Activated naive CD4-positive, alpha-beta T cell (primary cell): ENCODE measurements at places on chromosomes 5 and 9.

GRCh38 chr9:36450110-36450732 lies 50.2 kb upstream of the RNF38 start:
- DNase-seq: no peak

GRCh38 chr5:79702606-79703380 lies 13.2 kb downstream of the CMYA5 start:
- DNase-seq: no peak

DNA sequence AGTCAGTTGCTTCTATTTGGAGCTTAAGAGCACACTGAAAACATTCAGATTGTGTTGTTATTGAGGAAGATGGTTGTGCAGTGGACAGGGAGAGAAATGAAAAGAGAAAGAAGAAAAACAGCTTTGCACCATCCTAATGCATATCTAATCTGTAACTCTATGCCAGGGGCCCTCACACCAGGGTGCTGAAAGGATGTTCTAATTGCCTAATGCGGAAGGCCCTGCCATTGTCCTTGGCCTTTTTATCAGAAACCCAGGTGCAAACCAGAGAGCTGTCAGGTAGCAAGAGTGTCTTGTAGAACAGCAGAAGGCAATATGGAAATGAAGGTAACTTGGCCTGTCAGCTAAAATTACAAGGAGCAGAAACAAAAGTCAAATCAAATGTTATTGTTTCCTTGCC lies 384.5 kb upstream of the PIK3R1 start:
- no peak for DNase-seq

DNA sequence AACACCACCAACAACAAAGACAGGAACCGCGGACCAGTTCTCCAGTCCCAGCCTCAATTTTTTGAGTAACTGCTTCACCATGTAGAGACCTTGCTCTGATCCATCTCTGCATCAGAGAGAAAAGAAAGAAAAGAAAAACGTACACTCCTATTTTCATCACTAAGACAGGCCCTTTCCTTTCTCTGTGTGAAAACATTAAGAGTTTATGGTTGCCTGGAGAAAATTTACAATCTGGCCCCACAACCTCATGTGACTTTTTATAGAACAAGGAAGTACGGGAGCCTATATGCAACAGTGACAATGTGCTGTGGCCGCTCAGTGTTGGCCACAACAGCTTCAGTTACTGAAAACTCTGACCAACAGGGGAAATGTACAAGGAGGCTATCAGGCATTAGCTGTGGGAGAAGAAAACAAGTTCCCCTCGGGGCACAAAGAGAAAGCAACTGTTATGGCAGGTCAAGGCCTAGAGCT lies 272.9 kb upstream of the PTGER4 start:
- no peak for DNase-seq

GRCh38 chr9:127538849-127539258 lies 73.2 kb upstream of the STXBP1 start:
- DNase-seq: no peak

GRCh38 chr5:170849374-170849773 lies 12.4 kb upstream of the RANBP17 start:
- DNase-seq: no peak

DNA sequence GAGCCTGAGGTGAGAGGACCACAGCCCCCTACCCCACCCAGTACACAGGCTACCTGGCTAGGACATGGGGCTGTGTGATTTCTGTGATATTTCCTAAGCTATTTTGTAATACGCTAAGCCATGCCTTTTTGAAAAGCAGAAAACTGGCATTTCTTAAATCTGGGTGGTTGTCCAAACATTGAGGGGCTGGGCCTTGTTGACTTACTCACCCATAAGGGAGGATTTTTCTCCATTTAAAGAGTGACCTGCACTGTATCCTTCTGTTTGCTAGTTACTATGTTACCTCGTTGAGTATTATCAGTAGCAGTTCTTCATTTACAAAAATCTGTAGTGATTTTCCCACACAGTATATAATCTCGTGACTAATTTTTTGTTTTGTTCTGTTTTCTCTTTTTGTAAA lies 117.5 kb upstream of the OTULINL start:
- no peak for DNase-seq

DNA sequence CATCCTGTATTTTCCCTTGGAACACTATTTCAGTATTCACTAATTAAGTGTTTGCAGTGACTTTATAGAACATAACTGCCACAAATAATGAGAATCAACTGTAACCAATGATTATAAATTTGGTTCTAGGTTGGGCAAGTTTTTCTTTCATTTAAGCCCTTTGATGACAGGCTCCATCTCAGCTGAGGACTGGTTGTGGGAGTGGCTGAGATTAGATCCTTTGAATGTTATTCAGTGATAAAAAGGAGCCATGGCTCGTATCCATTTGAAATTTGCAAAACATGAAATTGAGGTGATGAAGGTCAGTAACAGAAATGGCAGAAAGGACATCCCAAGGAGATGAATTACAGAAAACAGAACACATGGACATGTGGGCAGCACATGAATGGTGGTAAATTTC lies 138.1 kb upstream of the PCA3 start:
- DNase-seq: no peak

DNA sequence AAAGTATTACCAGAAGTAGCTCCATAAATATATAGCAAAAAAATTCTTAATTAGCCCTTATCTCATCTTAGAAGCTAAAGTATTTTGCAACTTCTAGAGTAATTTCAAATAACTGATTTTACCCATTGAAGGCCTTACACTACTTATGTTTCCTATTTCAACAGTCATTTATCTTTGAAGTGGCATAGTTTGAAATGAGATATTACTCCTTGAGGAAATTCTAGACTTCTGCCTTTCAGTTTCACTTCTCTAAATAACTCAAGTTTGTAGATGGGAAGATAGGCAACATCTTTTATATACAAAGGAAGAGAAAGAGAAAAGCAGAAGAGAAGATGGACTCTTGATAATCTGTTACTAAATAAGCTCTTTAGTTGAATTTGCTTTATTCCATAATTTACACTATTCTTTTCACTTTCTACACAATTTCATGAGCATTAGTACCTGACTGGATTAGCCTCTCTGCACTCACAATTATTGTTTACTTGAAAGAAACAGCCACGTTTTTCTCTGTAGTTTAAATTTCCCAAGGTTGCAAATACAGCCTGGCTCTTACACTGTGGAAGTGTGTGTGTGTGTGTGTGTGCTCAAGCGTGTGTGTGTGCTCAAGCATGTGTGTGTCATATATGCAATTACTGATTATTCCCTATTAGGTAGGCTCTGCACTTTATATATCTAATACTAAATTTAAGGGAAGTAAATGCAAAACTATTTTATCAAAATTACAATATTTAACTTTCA lies 60.6 kb upstream of the EMB start:
- no peak for DNase-seq

DNA sequence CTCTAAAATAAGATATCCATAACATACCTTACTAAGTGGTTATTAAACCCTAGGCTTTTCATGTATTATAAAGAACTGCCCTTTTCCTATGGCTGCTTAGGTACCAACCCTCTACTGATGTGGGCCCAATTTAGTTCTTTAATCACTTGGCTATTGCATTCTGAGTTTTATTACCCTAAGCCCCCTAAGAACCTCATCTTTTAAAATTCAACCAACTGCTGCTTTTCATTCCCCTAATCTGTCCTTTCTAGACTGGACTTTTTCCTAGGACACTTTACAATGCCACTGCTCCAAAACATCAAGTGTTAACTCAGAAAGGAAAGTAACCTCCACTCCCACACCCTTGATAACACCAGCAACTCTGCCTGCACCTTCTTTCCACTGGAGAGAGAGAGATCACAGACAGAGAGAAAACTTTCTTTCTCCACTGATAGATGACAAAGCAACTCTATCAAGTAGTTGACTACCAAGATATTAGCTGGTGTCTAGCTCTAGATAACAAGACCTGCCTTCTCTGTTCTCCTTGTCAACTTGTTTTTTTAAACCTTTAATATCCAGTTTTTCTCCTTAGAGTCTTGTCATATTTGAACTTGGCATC lies 27.3 kb downstream of the ELL2 start:
- no peak for DNase-seq

- no peak for DNase-seq
These were observed 11.3 kb downstream of the AHRR start for GRCh38 chr5:332843-333242.

- DNase-seq: no peak
These were observed 469.2 kb upstream of the WWC1 start for GRCh38 chr5:167822241-167822640.

DNA sequence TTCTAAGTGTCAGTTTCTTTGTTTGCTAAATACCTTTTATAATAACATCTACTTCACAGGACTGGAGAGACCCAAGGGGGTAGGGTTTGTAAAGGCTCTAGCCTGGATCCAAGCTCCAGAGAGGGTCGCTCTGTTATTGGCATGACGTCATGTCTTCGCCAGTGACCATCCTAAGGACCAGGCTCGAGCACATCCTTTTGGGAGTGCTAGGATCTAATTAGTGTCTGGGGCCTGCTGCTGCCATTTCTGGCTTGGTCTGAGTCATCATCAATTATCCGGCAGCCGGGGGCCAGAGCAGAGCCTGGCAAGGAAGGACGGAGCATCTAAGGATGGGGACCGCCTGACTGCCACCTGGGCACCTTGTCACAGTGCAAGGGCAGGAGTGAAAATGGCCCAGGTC lies 153.0 kb downstream of the NSG2 start:
- DNase-seq: no peak

DNA sequence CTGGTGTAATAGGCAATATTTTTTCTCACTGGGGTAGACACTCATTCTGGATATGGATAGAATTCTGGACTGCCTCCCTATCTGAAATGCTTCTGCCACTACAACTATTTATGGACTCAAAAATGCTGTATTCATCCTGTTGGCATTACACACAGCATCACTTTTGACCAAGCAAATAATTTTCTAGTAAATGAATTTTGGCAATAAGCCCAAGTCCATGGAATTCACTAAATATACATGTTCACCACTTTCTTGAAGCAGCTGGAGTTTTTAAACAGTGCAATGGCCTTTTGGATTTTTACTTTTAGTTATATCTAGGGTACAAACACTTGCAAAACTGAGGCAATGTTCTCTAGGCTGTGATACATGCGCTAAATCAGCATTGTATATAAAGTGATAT lies 724.9 kb upstream of the EDIL3 start:
- no peak for DNase-seq
